ENCODE measurements at places on chromosomes 2 and 18.
A peak's percentile ranks its signal among the peaks of the same experiment; 100 is the strongest.

- no peak for DNase-seq
Measured at GRCh38 chr18:69267895-69268294, 132.8 kb upstream of the DOK6 start.

DNA sequence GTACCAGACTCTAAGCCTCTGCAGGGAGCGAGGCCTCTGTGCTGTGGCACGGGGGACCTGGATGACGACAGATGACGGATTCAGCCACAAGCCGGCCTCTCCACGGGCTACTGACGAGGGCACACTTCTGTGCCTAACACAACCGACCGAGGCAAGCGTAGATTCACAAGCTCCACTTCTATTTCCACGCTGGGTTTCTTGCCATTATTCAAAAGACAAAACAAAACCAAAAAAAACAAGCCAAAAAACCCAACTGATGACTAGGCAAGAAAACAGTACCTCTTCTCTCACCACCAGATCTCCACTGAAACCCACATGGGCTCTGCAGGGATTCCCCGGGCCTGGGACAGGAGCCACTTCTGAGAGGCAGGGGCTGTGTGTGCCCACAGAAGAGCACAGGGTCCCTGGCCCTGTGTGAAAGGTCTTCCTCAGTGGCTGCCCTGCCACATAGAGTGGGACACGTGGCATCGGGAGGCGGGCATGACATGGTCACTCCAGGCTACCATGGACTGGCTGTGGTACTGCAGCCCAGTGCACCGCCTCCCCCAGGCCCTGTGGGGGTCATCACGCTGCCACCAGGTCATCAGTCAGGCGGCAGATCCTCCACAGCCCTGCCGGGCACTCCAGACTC, 254.7 kb downstream of the HDAC4 start:
- no peak for DNase-seq

- no peak for DNase-seq
Measured at GRCh38 chr2:67082813-67083212, 314.3 kb upstream of the ETAA1 start.

DNA sequence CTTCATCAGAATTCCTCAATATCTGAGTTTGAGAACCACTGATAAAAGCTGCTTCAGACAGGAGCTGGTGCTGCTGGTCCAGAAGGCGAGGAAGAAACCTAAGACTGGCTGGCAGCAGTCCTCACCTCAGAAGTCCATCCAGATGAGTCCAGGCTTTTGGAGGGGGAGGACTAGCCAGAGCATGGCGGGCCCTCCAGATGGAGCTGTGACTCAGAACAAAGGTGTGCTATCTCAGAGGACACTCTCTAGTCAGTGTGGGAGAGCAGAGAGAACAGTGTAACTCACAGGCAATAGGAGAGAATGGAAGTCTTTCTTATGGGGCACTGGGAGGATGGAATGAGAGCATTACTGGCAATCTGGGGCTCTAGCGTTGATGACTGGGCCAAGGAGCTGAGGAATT, 191.4 kb downstream of the NYAP2 start:
- DNase-seq = no peak

- DNase-seq = no peak
Measured at GRCh38 chr2:224359569-224359968, 42.3 kb downstream of the FAM124B start.

- no peak for DNase-seq
Measured at GRCh38 chr18:34999756-35000289, 41.4 kb upstream of the MAPRE2 start.

GRCh38 chr2:46062637-46063412, 234.4 kb upstream of the EPAS1 start:
- peak; percentile 21 for DNase-seq

DNA sequence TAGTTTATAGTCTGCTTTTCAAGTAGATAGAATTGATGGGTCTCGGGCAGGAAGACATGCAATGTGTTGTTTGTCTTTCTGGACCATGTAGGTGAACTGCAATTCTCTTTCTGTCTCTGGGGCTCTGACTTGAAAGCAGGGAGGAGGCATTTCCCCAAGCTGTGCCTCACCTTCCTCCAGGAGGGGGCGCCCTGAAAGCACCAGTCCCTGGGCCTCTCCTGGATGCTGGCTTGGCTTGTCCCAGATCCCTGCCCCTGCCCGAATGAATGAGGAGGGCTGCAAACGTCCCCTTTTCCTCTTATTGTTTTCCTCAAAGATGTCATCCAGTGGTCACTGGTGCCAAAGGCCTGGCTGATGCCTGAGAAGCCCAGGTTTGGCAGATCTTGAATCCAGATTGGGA, 270.6 kb downstream of the CELF4 start:
- DNase-seq = no peak

DNA sequence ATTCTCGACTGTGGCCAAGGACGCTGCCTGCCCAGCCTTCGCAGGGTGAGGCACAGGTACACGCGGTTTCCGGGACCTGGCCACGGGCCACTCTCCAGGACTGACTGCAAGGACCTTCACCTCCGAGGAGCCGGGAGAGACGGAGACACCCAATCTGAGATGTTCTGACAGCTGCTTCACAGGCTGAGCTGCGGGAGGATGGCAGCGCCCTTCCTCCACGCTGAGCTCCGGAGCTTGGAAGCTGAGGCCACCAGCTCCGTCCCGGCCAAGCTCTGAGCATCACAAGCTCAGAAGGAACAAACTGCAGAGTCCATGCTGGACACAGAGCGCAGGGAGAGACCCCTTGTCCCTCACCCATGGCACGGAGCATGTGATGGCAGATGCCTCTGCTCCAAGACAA, 71.1 kb upstream of the CTDP1 start:
- no peak for DNase-seq

Data from hippocampal formation (tissue), 2 donors.